T-helper 17 cell (primary cell): ENCODE measurements at places on chromosomes 7 and 10. TPM values are rescaled to one million over a fixed set of nuclear protein-coding genes. Genes with fewer than 3 reads are reported as not detected.

RAB19 gene
- total RNA-seq = 2.1 TPM

GARIN1A gene
- 1.4 TPM for total RNA-seq

PTPRE gene
- total RNA-seq = 45.3 TPM

ANKRD30A gene
- not detected for total RNA-seq

LRRTM3 gene
- not detected for total RNA-seq

CRTAC1 gene
- not detected for total RNA-seq

VWDE gene
- total RNA-seq = 7.0 TPM
